ENCODE measurements at places on chromosomes 1 and 21.

- no peak for DNase-seq
These were observed 117.2 kb downstream of the SLC25A24 start for GRCh38 chr1:108082738-108083562.

- no peak for DNase-seq
These were observed 30.8 kb downstream of the RNF19B start for GRCh38 chr1:32933742-32934322.

GRCh38 chr1:113811156-113811887, 954 bp downstream of the RSBN1 start:
- DNase-seq = peak; percentile 75

DNA sequence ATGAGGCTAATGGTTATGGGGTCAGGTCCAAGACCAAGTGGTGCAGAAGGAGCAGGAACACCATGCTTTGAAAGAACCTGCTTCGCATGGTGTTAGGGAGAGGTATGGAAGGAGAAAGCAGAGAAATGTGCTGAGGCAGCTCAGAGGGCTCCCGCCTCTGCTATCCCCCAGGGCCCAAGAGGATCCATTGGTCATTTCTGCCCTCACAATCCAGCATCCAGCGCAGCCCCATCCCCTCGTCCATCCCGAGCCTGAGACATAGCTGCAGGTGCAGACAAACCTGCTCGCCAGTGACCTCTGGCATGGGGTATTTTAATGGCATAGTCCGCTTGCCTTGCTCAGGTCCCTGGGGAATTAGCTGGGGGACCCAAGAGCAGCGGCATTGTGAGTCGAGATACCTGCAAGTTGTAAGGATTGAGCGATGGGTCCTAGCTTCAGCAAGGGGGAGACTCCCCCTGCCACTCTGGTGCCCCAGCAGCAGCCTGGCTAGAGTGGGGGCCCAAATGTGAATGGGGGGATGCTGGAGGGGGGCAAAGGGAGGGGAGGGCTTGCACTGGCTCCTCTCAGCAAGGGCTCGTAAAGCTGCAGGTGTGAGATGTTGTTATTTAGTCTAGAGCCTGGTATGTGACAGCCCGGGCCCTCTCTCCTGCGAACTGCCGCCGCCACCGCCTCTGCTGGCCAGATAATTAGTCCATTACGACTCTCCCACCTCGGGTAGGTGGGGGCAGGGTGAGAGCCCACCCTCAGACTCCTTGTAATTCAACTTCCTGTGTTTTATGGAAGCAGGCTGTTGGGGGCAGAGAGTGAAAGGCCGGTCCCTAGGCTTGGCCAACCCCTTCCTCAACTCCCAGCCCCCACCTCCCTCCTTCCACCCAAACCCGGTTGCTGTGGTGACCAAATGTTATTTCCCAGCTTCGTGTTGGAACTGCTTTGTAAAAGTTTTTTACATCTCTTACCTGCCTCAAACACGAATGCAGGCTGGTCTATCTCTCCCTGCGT, 118.8 kb downstream of the RNF220 start:
- DNase-seq = no peak

DNA sequence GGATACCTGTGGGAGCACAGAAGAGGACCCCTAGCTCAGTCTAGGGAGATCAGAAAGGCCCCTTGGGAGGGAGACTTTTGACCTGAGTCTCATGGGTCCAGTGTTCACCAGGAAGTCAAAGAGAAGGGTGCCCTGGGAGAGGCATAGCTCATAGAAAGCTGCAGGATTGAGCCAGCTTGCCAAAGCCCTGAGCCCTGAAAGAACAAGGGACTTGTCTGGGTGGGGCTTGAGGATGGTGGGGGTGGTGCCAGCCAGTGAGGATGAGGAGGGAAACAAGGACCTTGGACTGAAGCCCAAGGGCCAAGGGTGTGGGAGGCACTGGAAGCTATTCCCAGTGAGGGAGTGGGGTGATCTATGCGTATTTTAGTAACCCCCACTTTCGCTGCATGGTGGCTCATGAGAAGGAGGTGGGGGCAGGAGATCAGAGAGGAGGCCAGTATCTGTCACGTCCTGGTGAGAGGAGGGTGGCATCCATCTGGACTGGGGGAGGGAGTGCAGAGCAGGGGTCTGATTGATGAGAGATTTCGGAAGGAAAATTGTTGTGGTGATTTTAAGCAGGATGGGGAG, 28.4 kb downstream of the DMBX1 start:
- DNase-seq = no peak

DNA sequence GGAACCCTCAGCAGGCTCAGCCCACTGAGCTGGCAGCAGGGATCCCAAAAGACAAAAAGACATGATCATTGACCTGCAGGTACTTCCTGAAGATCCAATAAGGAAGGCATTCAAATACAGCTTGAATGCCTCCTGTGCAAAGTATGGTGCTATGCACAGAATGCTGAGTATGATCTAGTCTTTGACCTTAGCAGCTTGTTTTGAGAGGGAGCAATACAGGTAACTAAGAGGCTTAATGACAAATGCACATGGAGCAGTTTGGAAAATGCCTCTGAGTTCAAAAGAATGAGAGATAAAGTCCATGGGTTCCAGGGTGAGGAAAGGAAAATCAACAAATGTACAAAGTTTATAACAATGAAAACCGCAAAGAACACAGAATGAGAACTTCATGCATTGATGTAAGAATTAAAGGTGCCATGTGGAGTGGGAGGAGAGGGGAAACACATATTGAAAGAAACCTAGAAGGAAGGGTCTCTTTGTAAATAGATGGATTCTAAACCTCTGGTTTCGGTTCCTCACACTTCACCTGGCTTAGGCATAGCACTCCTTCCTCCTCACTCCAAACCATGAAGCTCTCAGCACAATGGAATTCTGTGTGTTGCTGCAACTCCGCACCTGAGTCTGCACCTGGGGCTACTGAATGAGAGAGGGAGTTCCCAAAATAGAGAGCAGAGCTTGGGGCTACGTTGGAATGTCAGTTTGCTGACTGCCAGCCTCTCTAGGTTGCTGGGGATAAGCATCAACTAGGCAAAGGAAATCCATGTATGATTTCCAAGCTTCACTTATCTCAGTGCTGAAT, 77.6 kb downstream of the PLXNA2 start:
- no peak for DNase-seq

- DNase-seq = no peak
These were observed 7.9 kb downstream of the ANKRD45 start for GRCh38 chr1:173661763-173662162.

GRCh38 chr1:12654657-12655056, 10.8 kb downstream of the AADACL4 start:
- DNase-seq = no peak

DNA sequence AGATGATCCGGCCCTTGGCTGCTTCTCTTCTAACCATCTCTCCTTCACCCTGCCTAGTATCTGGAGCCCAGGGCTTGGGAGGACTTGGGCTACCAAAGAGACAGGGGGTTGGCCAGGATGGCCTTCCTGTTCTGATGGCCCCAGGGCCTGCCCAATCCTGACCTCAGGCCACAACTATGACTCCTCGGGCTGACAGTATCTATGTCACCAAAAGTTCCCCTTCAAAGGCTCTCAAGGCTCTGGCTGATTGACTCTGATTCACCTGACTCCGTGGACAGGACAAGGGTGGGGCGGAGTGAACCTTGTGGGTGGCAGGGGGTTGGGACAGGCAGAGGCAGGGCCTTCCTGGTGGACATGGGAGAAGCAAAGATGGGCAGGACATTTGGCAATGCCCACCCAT, 12.7 kb downstream of the MEF2D start:
- DNase-seq = no peak

- no peak for DNase-seq
These were observed 56.3 kb downstream of the MORN1 start for GRCh38 chr1:2334883-2335534.

DNA sequence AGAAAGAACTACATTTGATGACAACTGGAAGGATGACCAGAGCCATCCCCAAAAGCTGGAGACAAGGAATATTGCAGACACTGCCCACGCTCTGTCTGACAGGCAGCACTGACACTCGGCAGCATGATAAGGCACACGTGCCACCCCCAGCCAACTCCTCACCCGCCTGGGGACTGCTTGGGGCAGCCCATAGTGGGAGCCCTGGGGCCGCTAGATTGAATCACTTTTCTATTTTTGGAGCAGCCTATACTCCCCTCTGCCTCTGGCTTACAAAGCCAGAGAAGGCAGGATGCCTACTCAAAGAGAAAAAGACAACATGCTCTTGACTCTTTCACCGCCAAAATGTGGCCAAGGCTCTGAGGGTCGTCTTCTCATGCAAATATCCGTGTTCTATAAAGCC, 1.3 kb downstream of the SMG5 start:
- DNase-seq = no peak

DNA sequence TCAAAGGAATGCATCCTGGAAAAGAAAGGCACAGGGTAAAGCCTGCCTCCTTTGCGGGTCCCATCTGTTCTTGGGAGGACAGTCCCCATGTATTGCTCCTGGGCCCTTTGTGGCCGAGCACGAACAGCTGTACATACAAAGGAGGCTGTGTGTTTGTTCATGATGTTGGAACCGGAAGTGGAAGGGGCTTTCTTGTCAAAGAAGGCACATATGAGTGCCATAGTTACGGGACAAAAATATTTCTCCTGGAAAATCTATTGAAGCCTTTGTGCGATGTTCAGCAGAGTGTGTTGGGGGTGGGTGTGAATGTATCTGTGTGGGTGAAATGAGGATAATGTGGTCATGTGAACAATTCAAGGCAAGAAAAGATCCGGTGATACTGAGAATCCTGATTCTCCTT, 297.6 kb downstream of the DISC1 start:
- no peak for DNase-seq

- DNase-seq = no peak
These were observed 52.2 kb upstream of the GCLM start for GRCh38 chr1:93961443-93961842.

GRCh38 chr1:85199667-85200462, 951 bp downstream of the SYDE2 start:
- no peak for DNase-seq

GRCh38 chr1:227779021-227779441, 36.4 kb upstream of the PRSS38 start:
- DNase-seq = no peak

DNA sequence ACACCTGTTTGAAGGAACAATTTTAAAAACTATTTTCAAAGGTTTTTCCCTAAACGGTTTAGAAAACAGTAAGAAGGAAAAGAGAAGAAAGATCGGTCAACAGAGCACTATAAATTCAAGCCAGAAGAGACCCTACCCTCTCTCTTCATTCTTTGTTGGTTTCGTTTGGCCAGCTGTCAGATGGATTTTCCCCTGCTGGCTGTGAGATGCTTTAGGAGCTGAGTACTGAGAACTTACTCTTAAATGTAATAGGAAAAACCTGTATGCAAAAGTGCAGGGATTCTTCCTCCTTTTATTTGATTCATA, 1.3 kb upstream of the TXNIP start:
- DNase-seq = no peak

- no peak for DNase-seq
These were observed 25.5 kb downstream of the CDC14A start for GRCh38 chr1:100377590-100378361.

- no peak for DNase-seq
These were observed 206.1 kb upstream of the TMEM51 start for GRCh38 chr1:14947421-14947820.

DNA sequence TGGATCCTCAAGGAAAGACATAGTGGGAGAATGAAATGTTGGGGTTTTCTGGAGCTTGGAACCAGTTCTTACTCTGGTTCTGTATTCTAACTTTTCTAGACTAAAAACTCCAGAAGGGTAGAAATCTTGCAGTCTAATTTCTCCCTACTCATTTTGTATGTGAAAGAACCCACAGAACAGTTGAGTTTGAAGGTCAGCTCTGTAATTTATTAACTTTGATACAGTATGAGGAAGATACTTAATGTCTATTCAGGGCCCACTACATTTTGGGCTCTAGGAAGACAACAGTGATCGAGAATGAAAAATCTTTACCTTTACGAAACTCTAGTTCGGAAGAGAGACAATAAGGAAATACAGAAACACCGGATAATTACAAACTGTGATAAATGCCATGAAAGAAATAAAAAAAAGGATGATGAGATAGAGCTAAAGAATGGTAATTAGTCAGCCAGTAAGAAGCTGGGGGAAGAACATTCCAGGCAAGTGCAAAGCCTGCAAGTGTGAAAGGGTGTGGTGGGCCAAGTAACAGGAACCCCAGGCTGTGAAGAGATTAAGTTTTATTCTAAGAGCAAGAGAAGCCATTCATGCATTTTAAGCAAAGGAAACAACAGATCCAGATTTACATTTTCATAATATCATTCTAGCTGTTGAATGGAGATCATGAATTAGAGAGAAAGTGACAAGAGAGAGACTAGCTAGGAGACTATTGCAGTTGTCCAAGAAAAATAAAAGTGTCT, 159.9 kb upstream of the HMCN1 start:
- no peak for DNase-seq

GRCh38 chr1:175080030-175080429, 12.4 kb downstream of the TNN start:
- DNase-seq = no peak

DNA sequence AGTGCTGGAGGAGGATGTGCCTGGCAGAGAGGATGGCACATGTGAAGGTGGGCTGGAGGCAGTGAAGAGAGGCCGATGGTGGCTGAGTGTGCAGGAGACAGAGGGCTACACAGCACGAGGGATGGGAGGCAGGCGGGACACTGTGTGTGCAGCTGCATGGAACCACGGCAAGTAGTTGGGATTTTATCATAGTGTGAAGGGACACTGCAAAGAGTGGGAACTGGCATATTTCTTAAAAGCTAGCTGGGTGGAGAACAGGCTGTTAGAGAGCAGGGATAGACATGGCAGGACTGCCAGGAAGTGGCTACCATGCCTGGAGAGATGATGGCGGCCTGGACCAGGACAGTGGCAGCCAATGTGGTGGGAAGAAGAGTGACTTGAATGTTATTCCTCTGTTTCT, 102.4 kb upstream of the TLR5 start:
- DNase-seq = no peak

Measured in nucleus accumbens (tissue), 56 donors.